Lower lobe of right lung (tissue), 2 donors: ENCODE measurements at places on chromosomes 3 and 15. TPM values are rescaled to one million over a fixed set of nuclear protein-coding genes. Genes with fewer than 3 reads are reported as not detected.

LRTM1 gene
- total RNA-seq, result not detected

GRK7 gene
- total RNA-seq, result not detected

PLOD2 gene
- 17.9 TPM for total RNA-seq

DYNLT2B gene
- total RNA-seq, result 6.1 TPM

GHSR gene
- total RNA-seq, result not detected

CLDN1 gene
- 5.2 TPM for total RNA-seq

ISLR2 gene
- total RNA-seq, result 1.2 TPM

OR4F6 gene
- not detected for total RNA-seq

STAB1 gene
- total RNA-seq, result 133 TPM

SQOR gene
- 97.1 TPM for total RNA-seq

SV2B gene
- 1.2 TPM for total RNA-seq

TNNC1 gene
- total RNA-seq, result 44.0 TPM

NUTM1 gene
- total RNA-seq, result not detected

GOLGA8T gene
- total RNA-seq, result not detected

EPHB3 gene
- total RNA-seq, result 4.9 TPM

CKMT1A gene
- 0.80 TPM for total RNA-seq

GOLGA6L10 gene
- 0.41 TPM for total RNA-seq

CAPN3 gene
- total RNA-seq, result 47.2 TPM
